ENCODE measurements at places on chromosomes 7 and 10.

GRCh38 chr7:19105546-19105945 is 11.9 kb downstream of the TWIST1 start:
- no peak for DNase-seq
- no peaks in the 10 kb centered on the region for H3K36me3 ChIP-seq
- peaks cover 67% of the 10 kb centered on the region for H3K27me3 ChIP-seq

GRCh38 chr7:99669782-99670181 is 10.0 kb downstream of the CYP3A5 start:
- no peak overlapping the region for H3K27ac ChIP-seq
- no peak overlapping the region for H3K4me3 ChIP-seq
- no peak for DNase-seq

GRCh38 chr7:130909881-130910672 is 176.1 kb upstream of the KLF14 start:
- peaks cover 10% of the 10 kb centered on the region for H3K4me1 ChIP-seq
- H3K36me3 ChIP-seq, result no peaks in the 10 kb centered on the region
- no peak for DNase-seq
- no peaks in the 10 kb centered on the region for H3K27me3 ChIP-seq
- H3K27ac ChIP-seq, result no peak overlapping the region

DNA sequence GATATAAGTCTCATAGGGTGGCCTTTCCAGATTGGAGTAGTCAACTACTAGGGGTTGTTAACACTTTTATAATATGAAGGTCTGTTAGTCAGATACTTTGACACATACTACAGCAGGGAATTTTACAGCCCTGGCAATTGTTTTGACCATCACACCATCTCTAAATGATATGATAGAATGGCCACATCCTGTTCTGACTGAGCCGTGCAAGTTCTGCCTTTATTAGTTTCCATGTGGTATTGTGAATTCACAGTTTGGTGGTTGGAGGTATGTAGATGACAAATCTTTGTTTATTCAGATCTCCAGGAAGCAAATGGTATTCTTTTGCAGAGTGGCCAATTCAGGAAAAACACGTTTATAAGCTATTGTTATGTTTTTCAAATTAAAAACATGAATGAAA is 83.0 kb downstream of the NRG3 start:
- DNase-seq, result no peak
- H3K36me3 ChIP-seq, result no peaks in the 10 kb centered on the region
- H3K27ac ChIP-seq, result no peak overlapping the region
- no peaks in the 10 kb centered on the region for H3K27me3 ChIP-seq
- no peaks in the 10 kb centered on the region for H3K4me1 ChIP-seq

DNA sequence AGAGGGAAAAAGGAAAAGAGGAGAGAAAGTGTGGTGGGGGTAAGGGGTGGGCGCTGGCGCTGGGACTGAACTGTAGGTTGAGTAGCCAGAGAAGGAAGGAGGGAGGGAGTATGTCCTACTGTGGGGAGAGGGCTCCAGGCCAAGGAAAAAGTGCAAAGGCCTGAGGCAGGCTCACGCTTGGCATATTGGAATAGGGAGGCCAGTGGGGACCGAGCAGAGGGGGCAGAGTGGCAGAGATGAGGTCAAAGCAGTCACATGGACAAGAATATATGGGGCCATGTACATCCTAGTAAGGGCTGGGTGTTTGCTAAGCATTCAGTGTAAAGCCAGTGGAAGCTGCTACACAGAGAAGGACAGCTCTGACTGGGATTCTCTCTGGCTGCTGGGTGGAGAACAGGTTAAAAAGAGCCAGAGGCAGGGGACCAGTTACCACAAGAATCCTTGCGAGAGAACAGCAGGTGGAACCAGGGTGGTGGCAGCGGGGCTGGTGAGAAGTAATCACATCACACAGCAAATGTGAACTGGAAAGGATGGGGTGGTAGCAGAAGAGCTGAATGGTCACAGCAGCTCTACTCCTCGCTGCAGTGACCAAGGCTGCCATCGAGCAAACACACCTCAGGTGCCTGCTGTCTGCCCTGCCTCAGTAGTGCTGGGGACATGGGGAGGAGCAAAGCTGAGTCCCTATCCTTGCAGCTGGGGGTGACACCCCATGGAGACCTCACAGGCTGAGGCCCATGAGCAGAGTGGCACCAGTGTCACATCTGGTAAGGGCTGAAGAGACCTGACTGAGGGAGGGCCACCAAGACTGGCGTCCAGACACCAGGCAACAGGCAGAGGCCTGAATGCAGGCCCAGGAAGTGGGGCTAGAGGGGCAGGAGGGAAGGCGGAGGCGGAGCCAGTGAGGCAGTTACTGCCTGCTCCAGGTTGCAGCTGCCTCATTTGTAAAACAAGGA is 39.5 kb downstream of the FAM53B start:
- no peak overlapping the region for H3K27ac ChIP-seq
- H3K27me3 ChIP-seq, result no peaks in the 10 kb centered on the region
- no peak for DNase-seq
- no peak overlapping the region for H3K4me3 ChIP-seq
- peaks cover 44% of the 10 kb centered on the region for H3K4me1 ChIP-seq

- no peak for DNase-seq
- H3K27me3 ChIP-seq, result no peaks in the 10 kb centered on the region
- no peaks in the 10 kb centered on the region for H3K4me1 ChIP-seq
- no peak overlapping the region for H3K27ac ChIP-seq
- H3K36me3 ChIP-seq, result no peaks in the 10 kb centered on the region
- no peak overlapping the region for H3K4me3 ChIP-seq
Observed at GRCh38 chr7:131522325-131522930, 34.0 kb downstream of the PODXL start.

- no peaks in the 10 kb centered on the region for H3K36me3 ChIP-seq
- H3K4me3 ChIP-seq, result no peak overlapping the region
- H3K27me3 ChIP-seq, result no peaks in the 10 kb centered on the region
- peaks cover 17% of the 10 kb centered on the region for H3K4me1 ChIP-seq
- peak overlapping the region; percentile 7 for H3K27ac ChIP-seq
Observed at GRCh38 chr7:26490640-26491624, 199.3 kb downstream of the SNX10 start.

GRCh38 chr10:29702273-29703164 is 67.7 kb upstream of the SVIL start:
- H3K27ac ChIP-seq, result peak overlapping the region; percentile 44
- H3K36me3 ChIP-seq, result no peaks in the 10 kb centered on the region
- H3K4me1 ChIP-seq, result peaks cover 27% of the 10 kb centered on the region
- no peak overlapping the region for H3K4me3 ChIP-seq
- no peaks in the 10 kb centered on the region for H3K27me3 ChIP-seq
- no peak for DNase-seq

GRCh38 chr7:112257073-112257472 is 50.6 kb downstream of the ZNF277 start:
- H3K36me3 ChIP-seq, result no peaks in the 10 kb centered on the region
- no peaks in the 10 kb centered on the region for H3K27me3 ChIP-seq
- no peak for DNase-seq
- H3K4me3 ChIP-seq, result no peak overlapping the region
- no peak overlapping the region for H3K27ac ChIP-seq

- H3K27me3 ChIP-seq, result no peaks in the 10 kb centered on the region
- DNase-seq, result no peak
- H3K36me3 ChIP-seq, result no peaks in the 10 kb centered on the region
- no peak overlapping the region for H3K4me3 ChIP-seq
Observed at GRCh38 chr7:75679060-75679459, 59.7 kb downstream of the HIP1 start.

GRCh38 chr10:36380538-36380937 is 738.4 kb upstream of the FZD8 start:
- no peaks in the 10 kb centered on the region for H3K27me3 ChIP-seq
- no peaks in the 10 kb centered on the region for H3K36me3 ChIP-seq
- no peaks in the 10 kb centered on the region for H3K4me1 ChIP-seq
- H3K27ac ChIP-seq, result no peak overlapping the region
- DNase-seq, result no peak
- no peak overlapping the region for H3K4me3 ChIP-seq

Data from hepatocyte (in vitro differentiated cells).